ENCODE measurements at places on chromosomes 1 and 21. TPM values are rescaled to one million over a fixed set of nuclear protein-coding genes. Genes with fewer than 3 reads are reported as not detected.

The TFF3 gene
- 5.5 TPM for total RNA-seq

The KRTAP26-1 gene
- total RNA-seq, result not detected

The TPTE gene
- not detected for total RNA-seq

The TMEM200B gene
- total RNA-seq, result 1.6 TPM

The MYBPHL gene
- total RNA-seq, result not detected

The SYCP1 gene
- total RNA-seq, result not detected

The NOTCH2 gene
- 68.7 TPM for total RNA-seq

The INSRR gene
- total RNA-seq, result not detected

The CHAF1B gene
- 1.8 TPM for total RNA-seq

The EFNA1 gene
- 41.0 TPM for total RNA-seq

The NEGR1 gene
- 6.8 TPM for total RNA-seq

DNA sequence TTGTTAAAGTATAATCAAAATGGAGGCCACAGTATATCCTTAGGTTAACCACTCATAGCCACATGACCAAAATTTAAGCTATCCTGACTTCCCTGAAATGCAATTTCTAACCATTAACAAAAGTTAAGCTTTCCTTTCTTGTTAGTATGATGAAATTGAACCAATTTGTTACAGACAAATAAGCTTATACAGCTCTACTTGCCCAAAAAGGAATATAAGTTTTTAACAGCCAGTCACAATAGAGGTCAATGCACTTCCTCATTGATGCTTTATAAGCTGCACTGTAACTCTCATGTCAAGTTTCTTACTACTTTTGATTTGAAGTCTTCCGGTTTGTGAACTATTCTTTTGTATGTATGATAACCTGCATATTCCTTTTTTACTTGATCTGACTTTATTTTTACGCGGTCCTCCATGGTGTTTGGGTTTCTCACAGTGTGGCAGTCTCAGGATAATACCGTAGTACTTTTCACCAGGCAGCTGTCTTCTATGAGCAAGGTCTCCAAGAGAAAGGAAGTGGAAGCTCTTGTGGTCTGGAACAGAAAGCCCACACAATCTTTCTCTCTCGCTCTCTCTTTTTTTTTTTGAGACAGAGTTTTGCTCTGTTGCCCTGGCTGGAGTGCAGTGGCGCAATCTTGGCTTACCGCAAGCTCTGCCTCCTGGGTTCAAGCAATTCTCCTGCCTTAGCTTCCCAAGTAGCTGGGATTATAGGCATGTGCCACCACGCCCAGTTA is 331.6 kb downstream of the SRGAP2C start:
- peak; percentile 41 for DNase-seq

- no peak for DNase-seq
Measured at GRCh38 chr1:218498056-218498938, 153.2 kb downstream of the TGFB2 start.

DNA sequence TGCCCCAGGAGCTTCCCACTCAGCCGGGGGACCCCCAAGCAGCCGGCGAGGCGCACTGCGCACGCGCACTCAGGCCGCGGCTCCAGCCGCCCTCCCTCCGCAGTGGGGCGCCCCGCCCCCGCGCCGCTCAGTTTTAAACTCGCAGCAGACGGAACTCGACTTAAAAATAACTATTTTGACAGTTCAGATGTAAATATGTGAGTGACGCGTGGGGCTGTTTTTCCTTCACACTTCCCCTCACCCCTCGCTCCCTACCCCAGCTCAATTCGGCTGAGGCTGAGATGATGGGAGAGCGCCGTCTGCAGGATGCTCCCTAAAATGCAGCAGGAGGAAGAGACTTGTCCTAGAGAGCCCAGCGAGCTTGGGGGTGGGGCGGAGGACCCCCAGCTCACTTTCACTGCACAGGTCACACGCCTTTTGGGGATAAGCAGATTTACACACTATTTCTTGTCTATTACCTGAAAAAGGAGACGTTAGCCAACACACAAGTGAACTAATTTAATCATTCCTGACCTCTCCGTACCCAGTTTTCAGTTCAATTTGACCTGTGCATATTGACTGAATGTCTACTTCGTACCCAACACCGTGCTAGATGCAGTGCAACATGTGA is 8.9 kb upstream of the LEMD1 start:
- DNase-seq, result no peak

DNA sequence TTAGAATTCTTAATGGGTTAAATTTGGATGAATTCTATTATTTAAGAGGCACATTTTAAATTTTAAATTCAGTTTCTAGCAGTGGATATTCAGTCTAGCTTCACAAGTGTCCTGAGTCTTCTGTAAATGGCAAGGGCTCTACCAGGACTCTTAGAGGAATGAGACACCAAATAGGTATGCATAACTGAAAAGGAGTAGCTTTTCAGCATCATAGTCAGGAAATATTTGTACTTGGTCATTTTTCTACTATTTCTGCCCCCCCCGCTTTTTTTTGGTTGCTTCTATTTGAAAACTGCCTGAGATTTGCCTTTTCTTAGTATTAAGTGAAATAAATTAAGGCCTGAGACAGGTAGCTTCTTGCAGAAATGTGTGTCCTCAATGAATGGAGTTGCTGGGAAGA is 80.2 kb downstream of the MAST2 start:
- DNase-seq, result no peak

DNA sequence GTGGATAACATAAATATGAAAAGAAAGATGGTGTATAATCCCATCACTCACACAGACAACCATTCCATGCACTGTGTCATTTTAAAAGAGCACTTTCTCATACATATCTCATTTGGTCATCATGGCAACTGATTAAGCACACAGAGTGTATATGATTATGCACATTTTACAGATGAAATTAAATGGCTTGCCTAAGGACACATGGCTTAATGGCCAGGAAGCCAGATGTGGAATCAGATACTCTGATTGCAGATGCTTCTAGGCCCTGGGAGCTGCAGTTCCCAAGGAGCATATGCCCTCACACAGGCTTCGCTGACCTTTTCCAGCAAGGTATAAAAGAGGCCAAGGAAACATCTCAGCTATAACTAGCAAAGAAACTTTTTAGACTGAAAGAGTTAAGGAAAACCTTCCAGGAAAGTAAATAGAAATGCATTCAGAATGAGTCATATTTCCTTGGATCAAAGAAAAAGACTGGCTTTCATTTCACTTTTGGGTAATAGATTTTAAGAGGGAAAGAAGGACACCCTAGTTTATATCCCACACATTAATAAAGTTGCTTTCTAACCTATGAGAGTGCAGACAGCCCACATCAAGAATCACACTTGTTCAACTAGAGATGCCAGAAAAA is 19.6 kb upstream of the FAM89A start:
- no peak for DNase-seq

GRCh38 chr1:167107456-167107855 is 13.6 kb downstream of the STYXL2 start:
- no peak for DNase-seq

DNA sequence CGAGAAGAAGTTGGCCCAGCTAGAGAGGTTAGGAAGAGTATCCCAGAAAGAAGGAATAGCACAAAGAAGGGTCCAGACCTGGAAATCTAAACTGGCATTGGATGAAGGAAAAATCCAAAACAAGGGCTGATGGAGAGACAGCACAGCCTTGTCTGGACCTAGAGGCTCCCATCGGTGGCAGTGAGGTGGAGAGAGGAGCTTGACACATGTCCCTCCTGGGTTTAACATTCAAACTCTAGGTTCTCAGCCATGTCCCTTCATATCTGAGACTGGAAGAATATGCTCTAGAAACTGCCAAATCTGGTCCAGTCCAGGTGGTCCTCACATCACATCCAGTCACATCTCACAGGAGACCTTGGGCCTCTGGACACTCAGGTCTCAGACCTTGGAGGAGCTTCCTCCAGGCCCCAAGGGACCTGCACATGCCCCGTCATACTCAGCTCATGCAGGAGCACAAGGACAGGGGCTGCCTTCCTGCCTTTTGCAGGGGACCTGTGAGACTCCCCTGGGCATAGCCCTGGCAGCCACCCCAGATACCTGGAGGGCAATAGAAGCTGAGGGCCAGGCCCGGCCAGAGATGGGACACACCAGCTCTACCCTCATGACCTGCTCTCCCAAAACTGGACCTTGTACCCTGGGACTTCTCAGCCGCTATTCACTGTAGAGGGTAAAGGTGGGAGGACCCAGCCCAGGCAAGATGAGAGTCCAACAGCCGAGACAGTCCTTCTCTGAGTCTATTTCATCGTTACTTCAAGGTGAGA is 7.5 kb downstream of the TMEM125 start:
- DNase-seq, result no peak

GRCh38 chr1:2275796-2276536 is 47.8 kb downstream of the SKI start:
- no peak for DNase-seq

DNA sequence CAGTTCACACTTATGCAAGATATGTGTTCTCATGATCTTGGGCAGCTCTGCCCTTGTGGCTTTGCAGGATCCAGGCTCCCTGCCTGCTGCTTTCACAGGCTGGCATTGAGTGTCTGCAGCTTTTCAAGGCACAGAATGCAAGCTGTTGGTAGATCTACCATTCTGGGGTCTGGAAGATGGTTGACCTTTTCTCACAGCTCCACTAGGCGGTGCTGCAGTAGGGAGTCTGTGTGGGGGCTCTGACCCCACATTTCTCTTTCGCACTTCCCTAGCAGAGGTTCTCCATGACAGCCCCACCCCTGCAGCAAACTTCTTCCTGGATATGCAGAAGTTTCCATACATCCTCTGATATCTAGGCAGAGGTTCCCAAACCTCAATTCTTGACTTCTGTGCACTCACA is 500.5 kb downstream of the BRINP3 start:
- DNase-seq, result no peak

DNA sequence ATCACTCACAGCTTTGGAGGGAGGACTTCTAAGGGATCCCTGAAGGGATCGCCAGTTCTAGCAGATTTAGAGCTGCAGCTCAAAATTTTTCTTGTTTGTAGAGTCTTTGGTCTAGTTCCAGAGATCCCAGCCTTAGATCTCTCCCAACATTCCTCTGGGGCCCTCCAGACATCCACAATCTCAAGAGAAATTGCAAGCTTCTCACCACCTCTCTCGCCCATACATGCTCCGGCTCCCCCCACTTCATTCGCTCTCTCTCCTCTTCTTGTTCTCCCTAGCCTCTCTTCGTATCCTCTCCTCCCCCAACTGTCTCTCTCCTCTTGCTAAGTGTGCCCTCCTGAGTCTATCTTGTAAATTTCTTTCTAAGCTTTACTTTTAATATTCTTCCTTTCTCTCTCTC is 15.1 kb upstream of the TUT4 start:
- DNase-seq, result no peak

DNA sequence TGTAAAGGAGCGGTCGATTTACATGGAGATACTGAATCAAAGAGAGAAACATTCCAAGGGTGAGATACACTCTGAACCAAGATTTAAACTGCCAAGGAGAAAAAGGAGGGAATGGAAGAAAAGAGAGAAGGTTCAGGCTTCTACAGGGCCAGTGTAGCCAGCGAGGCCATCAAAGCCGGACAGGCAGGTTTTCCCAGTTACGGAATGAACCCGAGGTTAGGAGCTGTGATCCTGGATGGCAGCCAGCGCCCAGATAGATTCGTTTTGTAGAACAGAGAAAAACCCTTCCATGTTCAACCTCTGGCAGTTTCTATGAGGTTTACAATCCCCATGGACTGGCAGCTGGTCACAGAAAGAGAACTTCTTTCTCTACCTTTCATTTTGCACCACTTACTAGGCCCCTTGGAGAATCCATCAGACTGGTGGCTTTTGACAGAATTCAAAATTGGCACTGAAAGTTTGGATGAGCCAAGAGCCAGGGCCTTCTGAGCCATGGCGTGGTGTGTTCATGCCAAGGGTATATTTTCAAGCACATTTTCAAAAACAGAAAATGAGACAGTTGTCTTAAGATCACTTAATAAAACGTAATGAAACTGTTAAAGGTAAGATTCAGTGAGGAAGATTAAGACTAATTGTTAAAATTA is 171.5 kb downstream of the RUNX1 start:
- DNase-seq, result no peak

- DNase-seq, result no peak
Measured at GRCh38 chr1:15204931-15205330, 42.1 kb upstream of the FHAD1 start.

DNA sequence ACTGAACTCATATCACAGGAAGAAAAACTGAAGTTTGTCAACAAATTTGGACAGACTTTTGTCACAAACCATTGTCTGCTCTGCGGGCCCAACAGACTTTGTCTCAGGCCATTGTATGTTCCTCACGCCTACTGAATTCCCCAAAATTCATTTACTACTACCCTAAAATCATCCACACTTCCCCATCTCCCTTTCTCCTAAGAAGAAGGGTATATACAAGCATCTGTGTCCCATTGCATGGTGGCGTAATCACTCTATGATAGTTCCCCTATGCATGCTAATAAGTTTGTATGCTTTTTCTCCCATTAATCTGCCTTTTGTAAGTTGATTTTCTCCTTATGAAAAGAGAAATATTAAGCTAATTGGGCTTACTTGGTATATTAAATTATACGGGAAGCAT is 54.9 kb upstream of the ATF3 start:
- no peak for DNase-seq

GRCh38 chr21:45505416-45506021 is 36.7 kb downstream of the SLC19A1 start:
- peak; percentile 22 for DNase-seq

DNA sequence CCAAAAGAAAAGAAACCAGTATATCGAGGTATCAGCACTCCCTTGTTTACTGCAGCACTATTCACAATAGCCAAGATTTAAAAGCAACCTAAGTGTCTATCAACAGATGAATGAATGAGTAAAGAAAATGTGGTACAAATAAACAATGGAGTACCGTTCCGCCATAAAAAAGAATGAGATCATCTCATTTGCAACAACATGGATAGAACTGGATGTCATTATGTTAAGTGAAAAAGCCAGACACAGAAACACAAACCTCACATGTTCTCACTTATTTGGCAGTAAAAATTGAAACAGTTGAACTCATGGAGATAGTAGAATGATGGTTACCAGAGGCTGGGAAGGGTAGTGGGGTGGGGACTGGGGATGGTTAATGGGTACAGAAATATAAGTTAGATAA is 4.3 kb upstream of the GNG5 start:
- no peak for DNase-seq

GRCh38 chr21:33013626-33014025 is 12.1 kb upstream of the OLIG2 start:
- no peak for DNase-seq

DNA sequence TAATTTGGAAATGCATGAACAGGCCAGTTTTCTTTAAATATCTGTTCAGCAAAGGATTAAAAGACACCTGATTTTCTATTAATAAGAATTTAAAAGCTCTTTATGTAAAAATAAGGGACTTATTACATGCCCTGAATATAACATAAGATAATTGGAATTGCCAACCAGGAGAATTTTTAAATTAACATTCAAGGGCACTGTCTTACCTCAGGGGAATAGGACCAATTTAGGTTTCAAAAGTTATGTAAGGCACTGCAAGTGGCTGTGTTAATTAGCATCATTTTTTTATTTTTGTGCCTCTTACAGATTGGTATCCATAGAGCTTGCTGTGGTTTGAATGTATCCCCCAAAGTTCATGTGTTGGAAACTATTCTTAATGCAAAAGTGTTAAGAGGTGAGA is 1.3 kb upstream of the NEK2 start:
- DNase-seq, result no peak

DNA sequence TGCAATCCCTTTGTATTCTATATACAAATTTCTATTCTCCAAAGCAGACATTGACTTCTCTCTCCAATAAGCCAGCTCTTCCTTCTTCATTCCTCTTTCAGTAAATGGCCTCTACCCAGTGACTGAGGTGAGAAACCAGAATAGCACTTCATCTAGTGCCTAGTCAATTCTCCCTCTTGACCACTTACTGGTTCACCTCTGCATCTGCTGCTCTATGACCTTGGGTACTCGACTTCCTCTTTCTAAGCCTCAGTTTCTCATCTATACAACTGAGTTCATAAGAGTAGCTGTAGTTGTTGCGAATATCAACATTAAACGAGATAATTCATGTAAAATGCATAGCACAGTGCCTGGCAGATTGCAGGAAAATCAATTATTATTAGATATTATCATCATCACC is 12.4 kb downstream of the LYST start:
- DNase-seq, result no peak

All from heart left ventricle (tissue), 16 donors.